ENCODE measurements at places on chromosomes 11 and 22. TPM values are rescaled to one million over a fixed set of nuclear protein-coding genes. Genes with fewer than 3 reads are reported as not detected.

POTEH gene
- total RNA-seq, result not detected

DNA sequence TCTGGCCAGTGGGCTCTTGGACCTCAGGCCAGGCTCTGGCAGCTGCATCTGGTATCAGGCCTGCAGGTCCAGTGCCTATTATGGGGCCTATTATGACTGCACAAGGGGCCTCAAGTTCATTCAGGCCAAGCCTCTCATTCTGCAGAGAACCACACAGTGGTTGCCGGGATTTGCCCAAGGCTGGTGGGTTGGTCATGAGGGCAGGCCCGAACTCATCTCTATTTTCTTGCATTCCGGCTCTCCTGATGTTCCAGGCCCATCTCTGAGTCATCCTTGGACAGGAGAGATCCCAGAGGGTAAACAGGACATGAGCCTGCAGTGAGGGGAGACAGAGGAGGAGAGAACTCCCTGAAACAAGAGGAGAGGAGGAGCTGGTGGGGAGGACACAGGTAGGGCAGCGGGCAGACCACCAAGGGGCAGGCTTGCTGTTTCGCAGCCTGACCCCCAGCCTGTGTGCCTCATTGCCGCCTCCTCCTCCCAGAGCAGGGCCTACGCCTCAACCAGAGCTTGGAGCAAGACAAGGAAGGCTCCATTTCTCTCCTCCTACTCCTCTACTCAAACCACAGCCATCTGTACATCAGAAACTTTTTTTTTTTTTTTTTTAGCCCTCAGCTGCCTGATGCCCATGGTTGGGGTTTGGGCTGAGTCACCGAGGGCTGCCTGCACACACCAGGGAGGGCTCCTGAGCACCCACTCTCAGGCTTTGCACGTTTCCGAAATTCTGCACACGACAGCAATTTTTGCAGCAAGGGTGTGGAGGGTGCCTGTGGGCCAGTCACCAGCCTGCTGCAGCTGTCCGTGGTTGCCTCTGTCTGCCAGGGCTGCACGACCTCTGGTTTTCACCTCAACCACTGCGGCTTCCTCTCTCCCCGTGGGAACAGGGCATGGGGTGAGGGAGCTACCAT lies 12.7 kb upstream of the TREH start:
- peak; percentile 8 for DNase-seq

DNA sequence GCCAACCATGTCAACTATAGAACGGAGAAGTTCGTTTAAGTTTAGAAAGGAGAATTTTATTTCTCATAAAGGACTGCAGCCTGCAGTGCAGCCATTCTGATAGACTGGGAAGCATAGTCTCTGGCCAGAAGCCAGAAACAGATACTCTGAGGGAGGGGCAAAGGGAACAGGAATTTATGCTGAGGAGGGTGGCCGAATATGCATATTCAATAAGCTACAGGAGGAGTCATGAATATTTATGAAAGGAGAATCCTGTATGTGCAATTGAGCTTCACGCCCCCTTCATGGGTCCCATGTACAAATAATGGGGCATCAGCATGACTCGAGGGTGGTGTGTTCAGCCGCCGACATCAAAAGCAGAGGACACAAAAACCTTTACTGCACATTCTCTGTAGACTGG lies 199.9 kb downstream of the CWF19L2 start:
- DNase-seq, result no peak

GRCh38 chr11:116112087-116112935 lies 608.1 kb upstream of the CADM1 start:
- no peak for DNase-seq

SLC17A6 gene
- not detected for total RNA-seq

DNA sequence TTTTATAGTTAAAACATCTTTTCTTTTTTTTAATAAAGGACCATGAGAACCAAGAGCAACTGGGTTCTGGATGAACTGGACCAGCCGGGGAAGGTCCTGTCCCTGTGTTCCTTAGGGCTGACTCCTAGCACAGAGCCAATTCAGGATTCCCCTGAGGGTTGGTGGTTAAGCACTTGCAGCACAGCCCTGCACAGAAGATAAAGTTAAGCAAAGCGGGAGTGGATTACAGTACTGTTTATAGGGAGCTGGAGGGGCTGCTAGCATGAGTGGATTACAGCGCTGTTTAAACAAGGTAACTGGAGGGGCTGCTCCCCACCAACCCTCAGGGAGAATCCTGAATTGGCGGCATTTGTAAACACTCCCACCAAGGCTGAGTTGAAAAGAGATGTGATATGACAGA lies 90.6 kb downstream of the CELSR1 start:
- no peak for DNase-seq

GRCh38 chr22:47277531-47277930 lies 515.1 kb downstream of the TBC1D22A start:
- DNase-seq, result no peak

GRCh38 chr11:72009156-72009555 lies 10.4 kb downstream of the IL18BP start:
- no peak for DNase-seq

TAF10 gene
- 34.2 TPM for total RNA-seq

GRCh38 chr11:111604392-111605009 lies 2.3 kb downstream of the SIK2 start:
- DNase-seq, result peak; percentile 79

GRCh38 chr11:129312730-129313503 lies 62.7 kb upstream of the BARX2 start:
- DNase-seq, result no peak

- no peak for DNase-seq
Measured at GRCh38 chr11:69869311-69869939, 50.2 kb upstream of the FGF3 start.

DNA sequence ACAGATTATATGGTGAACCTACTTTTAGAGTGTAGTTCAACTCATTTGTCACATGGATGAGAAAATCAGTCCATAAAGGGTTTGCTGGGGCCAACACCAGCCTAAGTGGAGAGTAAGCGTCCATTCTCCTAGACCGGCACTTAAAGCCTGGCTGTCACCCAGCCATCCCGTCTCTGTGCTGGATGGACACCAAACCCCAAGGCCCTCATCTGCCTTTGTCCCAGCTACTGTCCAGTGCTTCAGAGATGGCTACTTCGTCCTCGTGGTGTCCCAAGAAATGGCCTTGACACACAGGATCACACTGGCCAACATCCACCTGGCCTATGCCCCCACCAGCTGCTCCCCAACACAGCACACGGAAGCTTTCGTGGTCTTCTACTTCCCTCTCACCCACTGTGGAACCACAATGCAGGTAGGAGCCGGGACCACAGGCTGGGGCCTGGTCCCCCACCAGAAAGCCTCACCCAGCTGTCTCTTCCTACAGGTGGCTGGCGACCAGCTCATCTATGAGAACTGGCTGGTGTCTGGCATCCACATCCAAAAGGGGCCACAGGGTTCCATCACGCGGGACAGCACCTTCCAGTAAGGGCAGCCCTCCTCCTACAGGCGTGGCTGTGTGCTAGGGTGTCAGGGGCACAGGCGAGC lies 3.5 kb downstream of the ZP1 start:
- DNase-seq, result no peak

CPT1A gene
- 197 TPM for total RNA-seq

DNA sequence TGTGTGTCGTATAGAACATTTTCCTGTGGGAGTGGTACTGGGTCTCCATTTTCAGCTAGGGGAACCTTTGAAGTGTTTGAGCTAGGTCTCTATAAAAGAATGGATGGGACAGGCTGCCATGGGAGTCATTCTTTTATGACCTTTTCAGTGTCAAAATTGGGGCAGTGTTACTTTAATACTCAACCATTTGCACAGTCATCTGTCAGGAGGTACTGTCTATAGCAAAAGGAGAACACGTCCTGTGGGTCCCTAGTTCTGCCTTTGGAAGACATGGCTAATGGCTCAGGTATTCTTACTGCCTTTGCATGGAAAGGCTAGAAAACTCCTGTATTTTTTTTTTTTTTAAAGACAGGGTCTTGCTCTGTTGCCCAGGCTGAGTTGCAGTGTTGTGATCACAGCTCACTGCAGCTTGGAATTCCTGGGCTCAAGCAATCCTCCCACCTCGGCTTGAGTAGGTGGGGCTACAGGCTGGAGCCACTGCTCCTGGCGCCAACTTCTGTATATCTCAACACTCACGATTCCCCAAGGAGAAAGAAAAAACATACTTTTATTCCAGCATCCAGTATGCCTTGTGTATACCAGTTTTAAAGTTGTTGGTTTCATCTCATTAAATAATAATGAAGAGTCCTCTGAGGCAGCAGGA lies 2.1 kb upstream of the ATF4 start:
- no peak for DNase-seq

DNA sequence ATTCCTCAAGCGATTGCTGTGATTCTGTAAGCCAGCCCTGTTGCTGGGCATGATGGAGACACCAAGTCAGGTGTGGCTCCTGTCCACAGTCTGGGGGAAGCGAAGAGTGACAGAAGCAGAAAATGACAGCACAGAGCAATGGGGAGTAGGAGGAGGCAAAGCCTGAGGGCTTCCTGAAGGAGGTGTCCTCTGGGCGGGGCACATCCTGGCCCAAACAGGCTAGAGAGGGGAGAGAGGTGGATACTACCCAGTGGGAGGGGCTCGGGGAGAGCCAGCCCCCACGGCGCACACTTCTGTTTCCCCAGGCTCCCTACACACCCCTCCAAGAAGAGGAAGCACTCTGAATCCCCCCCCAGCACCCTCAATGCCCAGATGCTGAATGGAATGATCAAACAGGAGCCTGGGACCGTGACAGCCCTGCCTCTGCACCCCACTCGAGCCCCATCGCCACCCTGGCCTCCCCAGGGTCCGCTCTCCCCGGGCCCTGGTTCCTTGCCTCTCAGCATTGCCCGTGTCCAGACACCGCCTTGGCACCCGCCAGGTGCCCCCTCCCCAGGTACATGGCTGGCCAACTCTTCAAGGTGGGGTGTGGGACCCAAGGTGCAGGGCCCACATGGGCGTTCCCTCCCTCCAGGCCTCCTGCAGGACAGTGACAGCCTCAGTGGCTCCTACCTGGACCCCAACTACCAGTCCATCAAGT lies 18.9 kb downstream of the MYRF start:
- no peak for DNase-seq

GRCh38 chr11:70040452-70040851 lies 37.7 kb upstream of the ANO1 start:
- no peak for DNase-seq

GRCh38 chr11:35747668-35748067 lies 85.1 kb downstream of the TRIM44 start:
- no peak for DNase-seq

DNA sequence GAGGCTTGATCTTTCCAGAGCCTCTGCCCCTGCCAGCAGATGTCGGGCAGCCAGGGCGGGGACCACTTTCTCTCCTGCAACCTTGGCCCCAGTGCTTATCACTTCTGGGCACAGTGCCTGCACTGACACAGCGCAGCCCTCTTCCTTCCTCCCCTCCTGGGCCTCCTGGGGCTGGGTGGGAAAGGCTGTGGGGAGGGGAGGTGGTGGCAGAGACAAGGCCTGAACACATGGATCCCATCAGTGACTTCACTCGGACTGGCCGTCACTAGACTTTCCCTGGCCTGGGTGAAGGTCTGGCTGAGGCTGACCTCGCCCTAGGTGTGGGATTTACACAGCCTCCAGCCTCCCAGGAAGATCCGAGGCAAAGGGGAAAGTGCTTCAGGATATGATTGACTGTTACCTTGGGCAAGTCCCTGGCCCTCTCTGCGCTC lies 68.1 kb downstream of the LRRC32 start:
- DNase-seq, result peak; percentile 58

DNA sequence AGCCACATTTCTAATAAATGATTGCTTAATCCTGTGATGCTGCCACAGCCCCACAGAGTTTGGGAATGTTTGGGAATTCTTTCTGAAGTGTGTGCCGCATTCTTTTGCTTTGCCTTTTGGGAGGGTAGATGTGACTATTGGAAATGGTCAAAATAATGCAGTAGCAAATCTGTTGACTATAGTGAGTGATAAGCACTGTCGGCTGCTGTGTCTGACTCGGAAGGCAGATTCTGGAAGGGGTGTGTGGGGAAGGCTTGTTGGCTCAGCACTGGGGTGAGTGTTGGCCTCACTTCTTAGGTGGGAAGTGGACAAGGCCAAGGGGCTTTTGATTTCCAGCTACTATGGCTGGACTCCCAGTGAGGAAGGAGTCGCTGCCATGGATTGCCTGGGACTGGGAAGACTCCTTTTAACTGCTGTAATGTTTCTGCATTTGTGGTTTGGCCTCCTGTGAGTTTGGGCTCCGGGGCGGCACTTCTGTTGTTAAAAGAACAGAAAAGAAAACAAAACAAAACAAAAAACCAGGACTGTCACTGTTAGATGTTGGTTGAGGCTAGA lies 20.1 kb downstream of the ZBTB16 start:
- no peak for DNase-seq

- no peak for DNase-seq
Measured at GRCh38 chr11:75719340-75720239, 2.0 kb downstream of the MOGAT2 start.

DNA sequence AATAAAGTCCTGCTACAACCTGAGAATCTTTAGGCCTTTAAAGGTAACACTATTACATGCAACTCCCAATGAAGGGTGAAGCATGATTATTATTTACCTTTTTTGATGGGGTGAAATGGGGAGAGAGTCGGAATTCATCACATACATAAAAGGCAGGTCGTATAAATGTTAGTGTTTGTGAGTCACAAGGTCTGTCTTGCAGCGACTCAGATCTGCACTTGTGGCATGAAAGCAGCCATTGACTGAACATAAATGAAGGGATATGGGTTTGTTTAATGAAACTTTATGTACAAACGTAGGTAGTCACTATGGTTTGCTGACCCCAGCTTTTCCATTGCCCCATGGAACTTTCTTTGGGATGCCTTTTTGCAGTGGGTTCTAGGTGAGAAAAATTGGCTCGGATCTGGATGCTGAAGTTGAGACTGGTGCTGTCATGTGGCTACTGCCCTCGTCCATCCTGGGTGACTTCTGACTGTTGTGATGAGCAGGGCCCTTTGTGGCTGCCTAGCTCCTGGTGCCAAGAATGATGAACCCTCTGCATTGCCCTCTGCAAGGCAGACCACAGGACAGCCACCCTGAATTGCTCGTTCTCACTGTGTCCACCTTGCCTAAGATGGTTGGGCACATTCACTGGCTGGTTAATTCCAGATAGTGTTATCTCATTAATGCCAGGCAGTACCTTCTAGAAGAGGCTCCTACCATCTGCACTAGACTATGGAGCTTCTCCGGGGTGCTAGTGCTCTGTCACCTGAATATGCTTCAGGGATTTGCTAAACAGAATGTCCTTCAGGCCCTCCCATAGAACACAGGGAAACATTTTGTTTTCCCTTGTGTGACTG lies 11.3 kb downstream of the GGTLC2 start:
- DNase-seq, result no peak

DNA sequence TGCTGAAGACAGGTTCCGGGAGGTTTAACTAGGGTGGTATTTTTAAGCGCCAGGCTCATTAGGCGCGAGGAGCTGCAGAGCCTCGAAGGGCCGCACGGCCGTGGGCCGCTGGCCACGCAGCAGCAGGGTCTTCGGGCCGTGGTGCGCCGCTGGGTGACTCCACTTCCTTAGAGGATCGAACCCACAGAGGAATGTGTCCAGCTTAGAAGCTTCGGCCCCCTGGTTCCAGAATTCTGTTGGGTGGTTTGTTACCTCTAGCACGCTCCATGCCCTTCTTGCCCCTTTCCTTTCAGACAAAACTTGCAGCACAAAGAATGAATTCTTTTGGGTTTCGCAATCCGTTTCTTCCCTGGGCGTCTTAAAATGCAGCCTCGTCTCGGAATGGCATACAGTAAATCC lies 773 bp upstream of the PATL1 start:
- no peak for DNase-seq

Data from dermis blood vessel endothelial cell (primary cell).